Umbilical cord (tissue), 2 donors: ENCODE measurements at places on chromosomes 6 and 20.

- no peak for DNase-seq
Observed at GRCh38 chr20:56691325-56691998, 62.4 kb downstream of the TFAP2C start.

DNA sequence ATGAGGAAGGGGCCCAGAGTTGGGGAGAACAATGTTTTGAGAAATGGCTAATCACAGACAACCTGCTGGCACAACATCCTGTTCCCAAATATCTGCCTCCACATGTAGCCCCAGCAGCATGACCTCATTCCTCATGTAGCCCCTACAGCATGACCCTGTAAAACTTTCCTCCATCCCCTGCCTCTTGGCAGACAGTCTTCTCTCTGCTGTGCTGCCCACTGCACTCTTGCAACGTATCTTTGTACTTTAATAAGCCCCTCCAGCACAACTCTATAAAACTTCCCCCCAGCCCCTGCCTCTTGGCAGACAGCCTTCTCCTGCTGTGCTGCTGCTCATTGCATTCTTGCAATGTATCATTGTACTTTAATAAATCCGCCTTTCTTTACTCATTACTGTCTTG is 278.8 kb downstream of the HDGFL1 start:
- DNase-seq, result no peak

- no peak for DNase-seq
Observed at GRCh38 chr6:98124171-98124570, 710.2 kb upstream of the POU3F2 start.

GRCh38 chr6:11631008-11631407 is 93.5 kb downstream of the TMEM170B start:
- no peak for DNase-seq

GRCh38 chr6:63672582-63673129 is 37.1 kb downstream of the PHF3 start:
- no peak for DNase-seq

DNA sequence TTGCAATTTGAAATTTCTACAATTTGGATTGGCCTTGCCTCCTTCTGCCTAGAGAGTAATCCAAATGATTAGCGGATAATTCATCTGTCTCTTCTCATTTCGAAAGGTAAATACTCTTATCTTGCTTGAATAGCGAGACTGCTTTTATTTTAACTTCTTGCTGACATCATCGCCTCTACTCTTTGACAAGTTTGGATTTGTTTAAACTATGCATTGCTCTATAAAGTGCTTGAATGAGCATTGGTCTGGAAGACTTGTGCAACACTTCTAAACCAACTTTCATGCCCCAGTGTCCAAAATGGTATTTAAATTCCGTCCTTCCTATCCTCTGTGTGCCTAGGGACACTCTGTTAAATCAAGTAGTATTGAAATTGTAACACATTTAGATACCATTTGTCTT is 384.1 kb upstream of the SLC35B3 start:
- DNase-seq, result peak; percentile 90

- no peak for DNase-seq
Observed at GRCh38 chr20:25020345-25020744, 27.8 kb upstream of the APMAP start.

- DNase-seq, result no peak
Observed at GRCh38 chr6:82074556-82074955, 173.0 kb downstream of the IBTK start.

DNA sequence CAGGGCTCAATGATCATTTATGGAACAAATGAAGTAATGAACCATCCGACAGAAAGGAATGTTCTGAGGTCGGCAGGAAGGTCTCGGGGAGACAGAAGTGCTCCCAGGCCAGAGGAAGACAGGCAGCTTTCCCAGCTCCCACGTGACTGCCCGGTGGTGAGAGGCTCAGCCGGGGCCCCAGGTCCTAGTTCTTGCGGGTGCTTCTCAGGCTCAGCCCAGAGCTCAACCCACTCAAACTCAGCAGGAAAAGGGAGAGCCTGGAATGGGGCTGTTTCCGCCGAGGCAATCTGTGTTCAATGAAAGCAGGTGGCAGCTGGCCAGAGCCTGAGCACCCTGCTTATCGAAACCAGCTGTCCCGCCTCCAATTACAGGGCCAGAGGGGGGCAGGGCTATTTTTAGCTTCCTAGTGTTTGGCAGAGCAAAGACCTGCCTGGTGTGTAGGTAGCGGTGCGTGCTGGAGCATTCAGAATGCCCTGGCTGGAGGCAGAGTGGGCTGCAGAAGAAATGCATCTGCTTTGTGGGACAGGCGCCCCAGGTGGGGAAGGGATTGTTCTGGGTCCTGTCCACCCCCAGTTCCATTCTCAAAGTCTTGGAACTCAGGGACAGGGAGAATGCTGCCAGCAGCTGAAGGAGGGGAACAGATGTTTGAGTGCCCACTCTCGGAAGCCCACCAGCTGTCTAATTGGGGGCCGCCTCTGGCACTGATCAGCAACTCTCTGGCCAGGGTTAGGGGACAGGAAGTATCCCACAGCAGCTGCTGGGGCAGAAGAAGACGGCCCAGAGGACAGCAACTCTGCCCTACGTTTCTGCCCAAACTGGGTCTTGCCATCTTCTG is 145.1 kb downstream of the PREX1 start:
- DNase-seq, result peak; percentile 85

DNA sequence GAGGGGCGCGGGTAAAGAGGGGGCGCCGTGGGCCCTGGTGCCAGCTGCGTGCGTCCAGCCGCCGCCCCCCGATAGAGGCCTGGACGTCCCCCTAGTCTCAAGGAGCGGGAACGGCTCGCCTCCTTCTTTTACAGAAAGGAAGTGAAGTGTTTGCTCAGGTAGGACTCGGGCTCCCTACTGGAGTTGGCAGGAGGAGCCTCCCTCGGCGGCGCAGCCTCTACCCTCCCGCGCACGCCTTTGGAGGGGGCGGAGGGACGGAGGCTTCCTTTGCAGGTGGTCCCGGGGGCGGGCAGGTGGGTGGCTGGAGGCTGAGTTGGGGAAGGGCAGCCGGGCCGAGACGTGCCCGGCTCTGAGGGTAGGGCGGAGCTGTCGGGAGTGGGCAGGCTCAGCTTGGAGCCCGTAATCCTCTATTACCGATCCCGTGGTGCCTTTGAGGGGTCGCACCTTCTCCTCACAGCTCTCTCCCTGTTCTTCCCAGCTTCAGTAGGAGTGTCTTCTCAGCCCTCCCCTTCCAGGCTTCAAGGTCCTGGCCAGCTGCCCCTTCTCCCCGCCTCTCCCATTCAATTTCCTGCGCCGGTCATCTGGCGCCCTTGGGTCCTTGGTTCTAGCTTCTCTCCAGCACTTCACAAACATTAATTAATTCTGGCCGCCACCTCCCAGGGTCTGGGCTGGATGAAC is 728 bp downstream of the ITPR3 start:
- no peak for DNase-seq

DNA sequence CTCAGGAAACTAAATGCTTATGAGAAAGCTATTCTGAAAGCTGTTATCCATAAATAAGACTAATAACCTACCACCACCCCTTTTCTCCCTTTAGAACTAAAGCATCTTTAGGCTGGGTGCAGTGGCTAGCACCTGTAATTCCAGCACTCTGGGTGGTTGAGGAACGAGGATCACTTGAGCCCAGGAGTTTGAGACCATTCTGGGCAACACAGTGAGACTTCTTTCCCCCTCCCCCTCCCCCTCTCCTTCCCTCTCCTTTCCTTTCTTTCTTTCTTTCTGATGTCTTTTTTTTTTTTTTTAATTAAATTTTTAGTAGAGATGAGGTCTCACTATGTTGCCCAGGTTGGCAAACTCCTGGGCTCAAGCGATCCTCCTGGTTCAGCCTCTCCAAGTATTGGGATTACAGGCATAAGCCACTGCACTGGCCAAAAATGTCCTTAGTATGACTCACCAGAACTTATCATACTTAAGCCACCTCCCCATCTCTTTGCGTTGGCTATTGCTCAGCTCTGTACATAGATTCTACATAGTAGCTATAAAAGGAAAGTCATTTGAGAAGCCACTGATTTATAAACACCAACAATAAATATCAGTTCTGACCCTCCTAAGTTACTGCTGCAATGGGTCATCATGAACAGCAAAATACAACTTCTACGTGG is 54.8 kb upstream of the SPDEF start:
- DNase-seq, result peak; percentile 32

- no peak for DNase-seq
Observed at GRCh38 chr6:80173411-80173810, 66.9 kb downstream of the BCKDHB start.

DNA sequence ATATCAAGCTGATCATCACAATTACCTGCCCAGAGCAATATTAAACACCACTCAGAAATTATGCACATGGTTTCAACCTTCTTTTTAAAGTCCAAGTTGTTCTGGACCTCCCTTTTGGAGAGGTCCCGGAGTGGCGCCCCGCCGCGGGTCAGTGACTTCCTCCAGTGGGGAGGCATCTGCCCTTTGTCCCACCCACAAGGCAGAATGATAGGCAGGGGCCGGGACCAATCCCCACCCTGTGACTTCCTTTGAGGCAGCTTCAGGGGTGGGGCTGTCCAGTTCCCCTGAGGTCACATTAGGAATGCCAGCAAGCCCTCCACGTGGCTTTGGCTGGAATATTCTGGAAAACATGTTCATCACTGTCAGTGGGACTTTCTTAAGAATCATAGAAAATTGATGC is 207.0 kb downstream of the ANKRD60 start:
- DNase-seq, result no peak

DNA sequence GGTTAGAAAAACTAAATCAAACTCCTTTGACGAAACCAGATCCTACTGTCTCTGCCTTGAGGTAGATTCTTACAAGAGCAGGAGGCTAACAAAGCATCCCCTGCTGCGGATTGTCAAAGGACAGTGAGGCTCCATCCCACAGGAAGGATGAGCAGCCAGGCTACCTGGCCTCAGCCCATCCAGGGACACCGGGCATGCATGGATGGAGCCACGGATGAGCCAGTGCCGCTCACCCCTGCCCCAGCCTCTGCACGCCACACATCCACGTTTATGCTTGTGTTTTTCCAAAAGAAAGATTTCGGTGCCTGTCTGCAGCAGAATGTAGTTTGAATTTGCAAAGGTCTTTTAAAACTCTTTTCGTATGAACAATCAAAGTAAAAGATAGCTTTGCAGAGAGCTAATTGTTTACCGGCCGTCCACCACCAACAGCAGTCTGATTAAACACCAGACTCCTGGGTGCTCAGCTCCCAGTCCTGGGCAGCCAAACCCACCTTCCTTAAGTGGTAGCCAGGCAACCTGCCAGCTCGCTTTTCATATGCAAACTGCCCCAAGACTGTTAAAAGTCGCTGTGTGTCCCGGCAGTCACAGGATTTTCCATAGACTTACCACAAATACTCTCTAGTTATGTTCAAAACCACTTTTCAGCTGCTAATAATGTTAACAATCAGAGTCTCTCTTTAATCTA is 999 bp downstream of the THBS2 start:
- DNase-seq, result peak; percentile 33

DNA sequence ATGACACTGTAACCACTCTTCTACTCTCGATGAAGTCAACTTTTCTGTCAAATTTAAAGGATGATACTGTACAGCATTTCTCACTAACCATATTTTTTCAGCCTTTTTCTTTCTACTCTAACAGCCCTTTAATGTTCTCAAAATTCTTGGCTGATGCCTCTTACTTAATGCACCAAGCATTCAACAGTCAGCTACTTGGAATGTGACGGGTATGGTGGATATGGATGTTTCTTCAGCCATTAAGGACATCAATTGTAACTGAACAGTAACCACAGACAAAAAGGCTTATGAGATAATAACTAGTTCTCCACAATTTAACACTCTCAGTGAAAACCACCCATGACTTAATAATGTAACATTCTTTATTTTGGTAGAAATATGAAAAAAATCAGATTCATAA is 467.2 kb upstream of the ZNF337 start:
- peak; percentile 63 for DNase-seq

- DNase-seq, result peak; percentile 85
Observed at GRCh38 chr20:41249411-41250281, 67.9 kb downstream of the ZHX3 start.

DNA sequence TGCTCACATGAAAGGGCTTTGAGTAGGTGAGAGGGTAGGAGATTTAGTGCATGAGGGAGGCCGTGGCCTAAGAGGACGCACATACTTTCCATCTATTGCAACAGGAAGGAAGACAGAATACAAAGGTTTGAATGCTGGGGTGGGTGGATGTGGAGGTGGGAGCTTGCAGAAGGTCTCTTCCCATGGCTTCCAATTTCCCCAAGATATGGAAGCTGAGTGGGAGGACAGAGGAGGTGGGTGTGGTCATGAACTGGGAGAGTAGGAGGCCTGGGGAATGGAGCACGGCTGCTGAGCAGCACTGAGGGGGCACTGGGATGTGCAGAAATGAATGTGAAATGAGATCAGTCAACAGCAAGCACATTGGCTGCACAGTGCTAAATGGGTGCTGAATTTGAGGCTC is 70.3 kb downstream of the SCML4 start:
- no peak for DNase-seq

DNA sequence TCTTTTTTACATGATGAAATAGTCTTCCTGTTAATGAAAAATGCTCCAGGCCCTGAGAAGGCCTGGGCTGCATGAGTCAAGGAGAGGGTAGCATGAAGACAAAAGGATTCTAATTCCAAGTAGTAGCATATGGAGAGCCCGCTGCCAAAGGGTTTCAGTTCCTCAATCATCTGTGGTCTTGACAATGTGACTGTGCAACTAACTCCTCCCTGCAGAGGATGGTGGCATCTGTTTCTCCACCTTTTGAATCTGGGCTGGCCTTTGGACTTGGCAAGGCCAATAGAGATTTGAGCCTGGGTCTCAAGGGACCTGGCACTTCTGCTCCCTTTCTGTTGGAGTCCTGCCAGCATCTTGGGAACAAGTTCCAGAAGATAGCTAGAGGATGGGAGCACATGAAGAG is 35.1 kb upstream of the ANKEF1 start:
- DNase-seq, result no peak

DNA sequence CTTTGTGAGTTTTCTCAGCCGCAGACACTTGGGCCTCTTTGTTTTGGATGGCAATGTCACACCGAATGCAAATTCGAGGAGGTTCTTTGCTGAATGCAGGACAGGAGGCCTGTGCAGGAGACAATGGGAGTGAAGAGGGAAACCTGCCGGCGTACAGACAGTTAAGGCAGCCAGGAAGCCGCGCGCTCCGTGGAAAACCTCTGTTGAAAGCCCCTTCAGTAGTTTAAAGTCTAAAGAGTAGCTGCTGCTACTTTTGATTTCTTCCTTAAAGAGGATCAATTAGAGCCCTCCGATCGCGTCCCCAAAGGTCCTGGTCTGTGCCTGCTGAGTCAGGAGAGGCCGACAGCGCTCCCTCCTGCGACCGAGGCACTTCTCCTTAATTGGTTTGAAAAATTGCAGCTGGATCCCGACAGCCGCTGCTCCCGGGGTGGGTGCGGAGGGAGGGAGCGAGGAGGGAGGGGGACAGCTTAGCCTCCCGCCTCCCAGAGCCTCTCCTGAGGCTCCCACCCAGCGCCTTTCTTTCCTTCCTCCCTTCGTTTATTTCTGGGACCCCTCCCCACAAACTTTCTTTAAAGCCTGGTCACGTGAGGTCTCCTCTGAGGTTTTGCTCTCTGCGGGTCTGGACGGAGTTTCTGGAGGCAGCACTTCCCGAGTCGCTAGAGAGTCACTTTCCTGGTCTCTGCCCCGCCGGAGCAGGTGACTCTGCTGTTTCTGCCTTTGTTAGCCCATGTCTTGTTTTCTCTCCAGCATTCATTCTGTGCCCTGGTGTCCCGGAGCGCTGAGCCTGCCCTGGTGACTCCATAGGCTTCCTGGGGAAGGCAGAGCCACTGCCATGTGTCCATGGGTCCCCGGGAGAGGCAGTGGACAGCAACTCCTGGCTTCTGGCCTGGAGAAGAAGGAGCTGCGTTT is 22.3 kb upstream of the RPP40 start:
- peak; percentile 79 for DNase-seq

- DNase-seq, result peak; percentile 79
Observed at GRCh38 chr6:34243901-34244884, 4.6 kb downstream of the SMIM29 start.
